ENCODE measurements at places on chromosomes 16 and 17.

- no peak for DNase-seq
These were observed 48.0 kb downstream of the TEKT5 start for GRCh38 chr16:10646581-10647263.

GRCh38 chr16:48511071-48511540 is 98.9 kb downstream of the N4BP1 start:
- peak; percentile 42 for DNase-seq

GRCh38 chr17:66949501-66949900 is 15.0 kb upstream of the CACNG4 start:
- no peak for DNase-seq

- no peak for DNase-seq
These were observed 49.3 kb upstream of the GRIN2A start for GRCh38 chr16:10231563-10231962.

DNA sequence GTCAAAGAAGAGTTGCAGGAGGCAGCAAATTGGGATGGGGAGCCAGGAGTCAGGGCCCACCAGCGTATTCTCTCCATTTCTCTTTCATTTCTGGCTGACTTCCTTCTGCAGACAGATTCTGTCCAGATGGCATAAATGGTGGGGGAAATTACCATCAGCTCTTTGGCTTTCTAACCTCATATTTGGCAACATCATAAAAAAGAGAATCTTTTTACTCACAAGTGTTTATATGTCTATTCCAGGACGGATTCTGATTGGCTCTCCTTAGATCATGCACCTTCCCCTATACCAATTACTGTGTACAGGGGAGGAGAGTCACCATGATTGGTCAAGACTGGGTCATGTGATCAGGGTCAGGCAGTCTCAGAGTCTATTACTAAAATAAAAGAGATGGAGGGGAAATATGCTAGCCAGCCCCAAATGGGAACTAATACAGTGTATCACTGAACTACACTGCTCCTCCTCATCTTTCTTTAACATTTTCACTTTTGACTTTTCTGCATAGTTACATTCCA is 537.1 kb upstream of the EEF2KMT start:
- no peak for DNase-seq

- DNase-seq: no peak
These were observed 1.5 kb downstream of the GAA start for GRCh38 chr17:80102664-80103448.

GRCh38 chr17:74796866-74797265 is 20.7 kb upstream of the NAT9 start:
- DNase-seq: no peak

GRCh38 chr16:1820096-1820945 is 6.3 kb downstream of the HAGH start:
- DNase-seq: no peak

- no peak for DNase-seq
These were observed 224.7 kb downstream of the BCAS3 start for GRCh38 chr17:60902399-60902798.

GRCh38 chr17:67256075-67256732 is 11.2 kb upstream of the HELZ start:
- no peak for DNase-seq

DNA sequence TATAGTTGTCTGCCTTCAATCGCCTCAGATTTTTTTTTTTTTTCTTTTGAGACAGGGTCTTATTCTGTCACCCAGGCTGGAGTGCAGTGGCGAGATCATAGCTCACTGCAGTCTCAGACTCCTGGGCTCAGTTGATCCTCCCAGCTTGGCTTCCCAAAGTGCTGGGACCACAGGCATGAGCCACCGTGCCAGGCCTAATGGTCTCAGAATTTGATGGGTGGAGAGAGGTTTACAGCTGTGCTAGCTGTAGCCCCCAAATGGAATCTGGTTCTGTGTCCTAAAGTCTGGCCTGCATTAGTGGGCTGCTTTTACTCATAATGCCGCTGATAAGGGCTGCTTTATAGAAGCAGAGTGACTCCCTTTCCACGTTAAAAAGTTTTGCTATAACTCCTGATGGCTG is 5.1 kb downstream of the ZNRF1 start:
- DNase-seq: no peak

DNA sequence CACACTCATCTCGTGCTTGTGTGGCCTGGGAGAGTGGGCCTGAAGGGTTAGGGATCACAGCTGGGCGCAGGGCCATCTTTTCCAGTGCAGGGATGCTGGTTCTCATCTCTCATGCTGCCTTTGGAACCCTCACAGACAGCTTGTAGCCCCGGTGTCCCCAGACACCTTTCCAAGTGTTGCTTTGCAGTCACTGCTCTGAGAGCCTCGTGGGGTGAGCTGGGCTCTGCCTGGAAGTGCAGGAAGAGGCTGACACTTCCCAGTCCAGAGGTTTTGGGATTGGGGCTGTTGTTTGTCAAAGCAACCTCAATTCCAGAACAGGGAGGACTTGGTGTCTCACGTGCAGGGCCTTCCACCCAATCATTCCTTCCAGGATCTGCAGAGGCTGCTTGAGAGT is 28.2 kb downstream of the TBX4 start:
- no peak for DNase-seq

- DNase-seq: no peak
These were observed 355 bp downstream of the TLE7 start for GRCh38 chr16:71441348-71442050.

DNA sequence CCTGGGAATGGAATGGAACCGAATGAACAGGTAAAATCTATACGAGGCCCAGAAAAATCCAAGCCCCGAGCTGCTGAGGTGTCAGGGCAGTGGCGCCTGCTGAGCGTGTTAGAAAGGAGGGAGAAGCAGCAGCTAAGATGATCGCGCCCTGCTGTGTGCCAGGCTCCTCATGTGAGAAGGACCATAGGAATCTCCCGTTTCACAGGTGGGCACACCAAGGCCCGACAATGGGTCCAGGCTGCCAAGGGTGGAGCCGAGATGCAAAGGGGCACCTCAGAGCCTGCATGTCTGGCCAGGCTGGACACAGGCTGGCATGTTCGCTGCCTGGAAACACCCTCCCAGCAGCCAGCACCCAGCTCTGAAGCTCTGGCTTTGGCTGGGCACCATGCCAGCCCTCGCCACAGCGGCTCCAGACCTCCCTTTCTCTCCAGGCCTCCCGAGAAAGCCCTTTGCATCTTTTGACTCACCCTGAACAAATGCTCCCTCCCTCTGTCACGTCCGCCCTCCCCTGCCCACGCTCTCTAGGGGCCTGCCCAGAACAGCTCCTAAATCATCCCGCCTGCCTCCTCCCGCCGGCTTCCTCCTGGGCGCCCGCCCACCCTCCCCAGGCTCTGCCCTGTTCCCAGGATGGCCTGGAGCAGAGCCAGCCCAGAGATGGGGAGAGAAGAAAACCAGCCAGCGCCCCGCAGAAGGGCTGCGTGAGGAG is 217.8 kb upstream of the GSE1 start:
- peak; percentile 95 for DNase-seq

GRCh38 chr17:67443931-67444595 is 67.0 kb downstream of the PITPNC1 start:
- peak; percentile 59 for DNase-seq

GRCh38 chr17:37425268-37425667 is 18.6 kb downstream of the TADA2A start:
- no peak for DNase-seq

GRCh38 chr17:77436058-77436442 is 295.3 kb downstream of the SEC14L1 start:
- peak; percentile 58 for DNase-seq

- DNase-seq: no peak
These were observed 3.5 kb upstream of the WFDC1 start for GRCh38 chr16:84291226-84291625.

GRCh38 chr16:86982912-86983311 is 334.3 kb downstream of the C16orf95 start:
- no peak for DNase-seq

GRCh38 chr17:50079334-50080095 is 15.6 kb upstream of the PDK2 start:
- no peak for DNase-seq

DNA sequence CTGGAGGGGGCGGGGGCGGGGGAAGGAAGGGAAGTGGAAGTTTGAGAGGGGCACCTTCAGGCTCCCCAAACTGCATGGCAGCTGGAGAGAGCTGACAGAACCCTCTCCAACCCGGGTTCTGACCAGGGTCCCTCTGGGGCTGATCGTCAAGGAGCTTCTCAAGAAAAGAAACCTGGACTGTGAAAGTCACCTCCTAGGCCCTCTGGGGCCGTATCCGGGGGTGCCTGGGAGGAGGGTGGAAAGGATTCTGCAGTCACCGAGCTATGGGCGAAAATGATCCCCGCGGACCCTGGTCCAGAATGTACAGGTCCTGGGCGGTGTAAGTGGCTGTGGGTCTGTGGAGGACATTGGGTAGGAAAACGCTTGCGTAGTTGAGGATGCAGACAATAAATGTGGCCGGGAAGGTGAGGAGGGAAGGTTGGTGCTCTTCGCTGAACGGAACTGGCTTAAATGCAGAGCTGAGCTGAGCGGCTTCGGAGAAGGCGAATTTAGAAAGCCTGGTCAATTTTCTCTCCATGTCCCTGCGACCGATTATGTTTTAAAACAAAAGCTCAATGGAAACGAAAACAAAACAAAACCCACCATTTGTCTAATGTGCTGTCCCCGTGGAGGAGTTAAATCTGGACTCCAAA is 3.6 kb upstream of the LHX1 start:
- no peak for DNase-seq

DNA sequence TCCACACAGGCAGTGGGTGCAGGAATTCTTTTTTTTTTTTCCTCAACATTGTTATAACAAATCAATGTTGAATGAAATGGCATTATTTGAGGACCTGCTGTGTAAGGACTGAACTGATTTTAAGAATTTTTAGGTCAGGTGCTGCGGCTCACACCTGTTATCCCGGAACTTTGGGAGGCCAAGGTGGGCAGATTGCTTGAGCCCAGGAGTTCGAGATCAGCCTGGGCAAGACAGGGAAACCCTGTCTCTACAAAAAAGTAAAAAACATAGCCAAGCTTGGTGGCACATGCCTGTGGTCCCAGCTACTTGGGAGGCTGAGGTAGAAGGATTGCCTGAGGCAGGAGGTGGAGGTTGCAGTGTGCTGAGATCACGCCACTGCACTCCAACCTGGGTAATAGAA is 12.4 kb downstream of the MPRIP start:
- DNase-seq: no peak

GRCh38 chr16:6726621-6727020 is 606.0 kb upstream of the RBFOX1 start:
- DNase-seq: no peak

DNA sequence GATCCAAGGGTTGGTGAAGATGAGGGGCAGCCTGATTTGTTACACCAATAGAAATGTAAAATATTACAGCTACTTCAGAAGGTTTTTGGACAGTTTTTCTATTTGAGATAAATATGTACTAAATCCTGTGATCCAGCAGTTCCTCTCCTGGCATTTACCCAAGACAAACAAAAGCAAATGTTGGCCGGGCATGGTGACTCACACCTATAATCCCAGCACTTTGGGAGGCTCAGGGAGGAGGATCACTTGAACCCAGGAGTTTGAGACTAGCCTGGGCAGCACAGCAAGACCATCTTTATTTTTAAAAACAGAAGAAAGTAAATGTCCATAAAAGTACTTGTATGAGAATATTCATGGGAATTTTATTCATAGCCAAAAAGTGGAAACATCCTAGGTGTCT is 64.8 kb upstream of the MRC2 start:
- peak; percentile 26 for DNase-seq

DNA sequence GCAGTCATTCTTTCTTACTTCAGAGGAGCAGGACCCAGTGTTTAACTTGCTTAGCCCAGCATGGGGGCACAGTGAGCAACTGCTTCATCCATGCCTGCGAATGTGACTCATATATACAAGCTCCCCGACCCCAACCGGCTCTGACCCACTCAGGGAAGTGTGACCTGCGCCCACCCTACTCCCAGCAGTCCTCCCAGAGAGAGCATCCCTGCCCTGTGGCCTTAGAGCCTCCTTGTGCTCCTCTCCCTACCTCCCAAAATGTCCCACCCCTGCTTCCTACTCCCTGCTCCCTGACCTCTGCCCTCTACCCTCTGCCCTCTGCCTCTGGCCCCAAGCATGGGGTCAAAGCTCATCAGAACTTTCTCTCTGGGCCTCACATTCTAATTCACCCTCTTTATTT is 46.9 kb upstream of the DLX4 start:
- no peak for DNase-seq

GRCh38 chr17:20242271-20242670 is 225.1 kb downstream of the LGALS9B start:
- DNase-seq: no peak

GRCh38 chr17:44202756-44203155 is 3.1 kb upstream of the ATXN7L3 start:
- DNase-seq: no peak

- no peak for DNase-seq
These were observed 16.6 kb downstream of the RTN4RL1 start for GRCh38 chr17:2008332-2009126.

- no peak for DNase-seq
These were observed 8.0 kb downstream of the OSBPL7 start for GRCh38 chr17:47813512-47814031.

DNA sequence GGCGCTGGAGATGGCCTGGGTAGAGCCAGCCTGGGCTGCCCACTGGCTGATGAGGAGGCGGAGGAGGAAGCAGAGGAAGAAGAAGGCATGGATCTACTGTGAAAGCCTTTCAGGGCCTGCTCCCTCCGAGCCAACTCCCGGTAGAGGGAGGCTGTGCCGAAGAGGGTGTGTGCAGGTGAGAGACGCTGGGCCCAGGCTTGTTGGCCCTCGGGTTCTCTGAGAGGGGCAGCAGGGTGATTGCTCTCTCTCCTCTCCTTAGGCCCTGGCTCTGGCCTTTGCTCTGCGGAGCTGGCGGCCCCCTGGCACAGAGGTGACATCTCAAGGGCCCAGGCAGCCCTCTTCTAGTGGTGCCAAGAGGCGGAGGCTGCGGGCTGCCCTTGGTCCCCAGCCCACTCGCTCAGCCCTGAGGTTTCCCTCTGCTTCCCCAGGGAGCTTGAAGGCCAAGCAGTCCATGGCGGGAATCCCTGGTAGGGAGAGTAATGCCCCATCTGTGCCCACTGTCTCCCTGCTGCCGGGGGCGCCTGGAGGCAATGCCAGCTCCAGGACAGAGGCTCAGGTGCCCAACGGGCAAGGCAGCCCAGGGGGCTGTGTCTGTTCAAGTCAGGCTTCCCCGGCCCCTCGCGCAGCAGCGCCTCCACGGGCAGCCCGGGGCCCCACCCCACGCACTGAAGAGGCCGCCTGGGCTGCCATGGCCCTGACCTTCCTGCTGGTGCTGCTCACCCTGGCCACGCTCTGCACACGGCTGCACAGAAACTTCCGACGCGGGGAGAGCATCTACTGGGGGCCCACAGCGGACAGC is 3.6 kb downstream of the TP53I13 start:
- no peak for DNase-seq

GRCh38 chr17:68541816-68542215 is 29.6 kb downstream of the PRKAR1A start:
- DNase-seq: no peak

DNA sequence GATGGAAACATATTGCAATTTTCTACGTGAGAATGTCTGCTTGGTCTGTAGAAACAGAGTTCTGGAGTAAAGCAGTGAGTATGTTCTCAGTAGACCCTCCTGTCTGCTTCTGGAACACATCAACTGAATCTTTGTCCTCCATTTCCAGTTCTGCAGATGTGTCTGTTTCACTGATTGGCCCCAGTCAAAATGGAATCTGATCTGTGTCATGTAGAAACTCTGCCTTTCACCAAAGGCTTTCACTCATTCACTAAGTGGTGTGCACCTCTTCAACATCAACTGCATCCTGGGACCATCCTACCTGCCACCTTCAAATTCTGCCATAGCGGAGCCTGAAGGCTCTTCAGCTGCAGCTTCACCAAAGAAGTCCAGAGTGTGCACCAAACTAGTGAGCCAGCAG is 2.8 kb upstream of the ZNF267 start:
- DNase-seq: no peak

Data from fibroblast of skin of left quadriceps (primary cell).